ENCODE measurements at places on chromosomes 16 and 17.

DNA sequence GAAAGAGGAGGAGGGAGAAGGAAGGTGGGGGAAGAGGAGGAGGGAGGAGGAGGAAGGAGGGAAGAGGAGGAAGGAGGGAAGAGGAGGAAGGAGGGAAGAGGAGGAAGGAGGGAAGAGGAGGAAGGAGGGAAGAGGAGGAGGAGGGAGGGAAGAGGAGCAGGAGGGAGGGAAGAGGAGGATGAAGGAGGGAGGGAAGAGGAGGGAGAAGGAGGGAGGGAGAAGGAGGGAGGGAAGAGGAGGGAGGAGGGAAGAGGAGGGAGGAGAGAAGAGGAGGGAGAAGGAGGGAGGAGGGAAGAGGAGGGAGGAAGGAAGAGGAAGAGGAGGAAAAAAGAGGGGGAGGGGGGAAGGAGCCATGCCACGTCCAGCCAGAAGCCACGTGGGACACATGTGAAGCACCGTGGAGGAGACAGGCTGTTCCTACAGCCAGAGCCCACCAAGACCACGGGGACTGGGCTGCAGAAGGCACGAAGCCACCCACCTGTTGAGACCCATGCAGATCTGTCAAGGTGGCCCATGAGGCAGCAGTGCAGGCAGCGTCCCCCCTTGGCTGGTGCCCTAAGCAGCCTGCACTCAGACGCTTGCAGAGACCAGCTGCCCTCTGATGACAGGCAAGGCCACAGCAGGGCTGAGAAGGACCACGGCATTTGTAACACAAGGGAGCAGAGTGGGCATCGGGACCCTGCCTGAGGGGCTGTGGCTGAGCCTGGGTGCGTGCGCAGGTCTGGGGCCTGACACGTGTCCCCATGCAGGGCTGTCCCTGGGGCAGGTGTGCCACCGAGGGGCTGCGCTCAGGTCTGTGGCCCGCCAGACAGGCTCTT, 10.3 kb downstream of the NDUFAF8 start:
- DNase-seq = no peak

- DNase-seq = no peak
Observed at GRCh38 chr17:40614431-40615067, 33.1 kb downstream of the SMARCE1 start.

- no peak for DNase-seq
Observed at GRCh38 chr17:70775679-70776078, 606.3 kb downstream of the KCNJ2 start.

DNA sequence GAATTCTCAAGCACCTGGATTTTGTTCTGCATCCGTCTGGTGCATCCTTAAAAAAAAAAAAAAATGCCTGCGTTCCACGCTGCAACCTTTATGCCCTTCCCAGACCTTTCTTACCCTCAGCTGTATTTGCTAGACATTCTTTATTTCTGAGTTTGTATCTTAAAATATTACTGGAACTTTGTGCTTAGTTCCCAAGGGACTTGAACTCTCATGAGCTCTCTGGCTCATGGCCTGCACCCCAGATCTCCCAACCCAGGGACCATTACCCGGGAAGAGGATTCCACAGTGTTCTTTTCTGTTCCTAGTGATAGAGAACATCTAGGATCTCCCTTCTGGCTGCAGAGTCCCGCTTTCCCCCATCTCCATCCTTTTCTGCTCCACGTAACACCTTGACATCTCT, 28.9 kb upstream of the CLEC18A start:
- DNase-seq = no peak

- no peak for DNase-seq
Observed at GRCh38 chr16:22641131-22641628, 130.5 kb downstream of the NPIPB5 start.

DNA sequence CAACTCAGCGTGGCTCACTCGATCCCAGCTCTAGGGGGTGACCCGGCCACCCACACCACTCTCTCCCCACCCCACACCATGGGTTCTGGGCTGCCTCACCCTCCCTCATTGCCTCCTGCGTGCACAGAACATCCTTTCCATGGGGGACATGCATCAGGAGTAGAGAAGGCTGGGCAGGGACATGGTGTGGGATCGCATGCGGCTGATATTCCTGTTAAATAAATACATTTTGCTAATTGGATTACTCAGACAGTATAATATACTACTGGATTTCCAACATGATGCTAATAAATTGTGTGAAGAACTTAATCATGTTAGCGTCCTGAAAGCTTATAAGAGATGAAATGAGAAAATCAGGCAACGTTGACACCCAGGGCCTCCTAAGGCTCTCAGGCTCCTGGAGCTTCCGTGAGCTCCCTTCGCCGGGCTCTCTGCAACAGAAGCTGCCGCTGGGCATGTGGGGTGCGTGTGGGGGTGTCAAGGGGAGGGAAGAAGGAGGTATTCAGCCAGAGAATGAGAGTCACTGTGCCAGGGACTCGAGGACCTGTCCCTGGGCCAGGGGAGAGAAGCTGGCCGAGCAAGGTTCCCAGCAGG, 173.1 kb upstream of the TNRC6C start:
- DNase-seq = no peak

GRCh38 chr16:89026121-89026612, 49.2 kb upstream of the CBFA2T3 start:
- peak; percentile 10 for DNase-seq

- DNase-seq = no peak
Observed at GRCh38 chr16:81212830-81213465, 25.5 kb upstream of the BCO1 start.
